ENCODE measurements at places on chromosomes 1 and 21.

DNA sequence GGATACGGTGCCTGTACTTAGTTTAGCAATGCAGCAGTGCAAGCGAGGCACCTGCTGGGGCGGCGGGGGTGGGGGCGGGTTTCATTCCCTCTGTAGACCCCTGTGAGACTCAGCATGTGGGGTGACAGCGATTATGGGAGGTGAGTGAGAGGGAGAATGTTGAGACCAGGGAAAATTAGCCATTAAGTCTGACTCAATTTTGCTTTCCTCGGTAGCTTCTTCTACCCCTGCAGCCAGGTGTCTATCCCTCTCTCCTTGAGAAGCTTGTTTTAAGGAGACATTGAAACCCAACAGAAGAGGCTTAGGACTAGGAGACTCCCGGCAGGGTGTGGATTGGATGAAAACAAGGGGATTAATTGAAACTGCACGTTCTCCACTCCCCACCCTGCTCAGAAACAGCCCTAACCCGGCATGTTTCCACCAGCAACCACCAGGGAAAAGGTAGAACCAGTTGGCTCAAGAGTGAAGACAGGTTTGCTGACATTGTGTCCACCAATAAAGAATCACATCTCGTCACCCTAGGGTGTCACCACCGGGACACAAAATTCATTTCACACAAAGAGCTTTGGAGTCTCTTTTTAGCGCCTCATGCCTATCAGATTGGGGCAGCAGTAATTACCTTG lies 20.6 kb upstream of the ATF3 start:
- DNase-seq: no peak

GRCh38 chr1:24119859-24120756 lies 8.2 kb upstream of the MYOM3 start:
- DNase-seq: no peak

GRCh38 chr1:184820218-184820750 lies 65.6 kb upstream of the EDEM3 start:
- DNase-seq: no peak

- no peak for DNase-seq
These were observed 59.8 kb downstream of the ITPKB start for GRCh38 chr1:226679262-226679661.

DNA sequence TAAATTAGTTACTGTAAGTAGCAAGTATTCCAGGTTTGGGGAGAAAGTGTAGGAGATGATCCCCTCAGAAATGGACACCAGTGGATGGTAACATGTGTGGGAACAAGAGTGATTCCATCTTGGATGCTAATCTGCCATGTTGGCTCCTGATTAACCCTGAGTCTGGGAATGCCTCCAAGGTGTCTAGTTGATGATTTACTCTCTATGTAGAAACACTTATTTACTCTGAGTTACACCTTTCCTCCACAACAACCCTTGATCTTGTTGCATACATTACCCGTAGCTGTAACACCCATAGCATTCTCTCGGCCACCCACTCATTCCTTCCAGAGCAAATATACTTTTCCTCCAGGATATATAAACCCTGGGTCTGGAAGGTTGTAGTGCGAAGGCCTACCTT lies 315.9 kb upstream of the GREM2 start:
- DNase-seq: no peak

DNA sequence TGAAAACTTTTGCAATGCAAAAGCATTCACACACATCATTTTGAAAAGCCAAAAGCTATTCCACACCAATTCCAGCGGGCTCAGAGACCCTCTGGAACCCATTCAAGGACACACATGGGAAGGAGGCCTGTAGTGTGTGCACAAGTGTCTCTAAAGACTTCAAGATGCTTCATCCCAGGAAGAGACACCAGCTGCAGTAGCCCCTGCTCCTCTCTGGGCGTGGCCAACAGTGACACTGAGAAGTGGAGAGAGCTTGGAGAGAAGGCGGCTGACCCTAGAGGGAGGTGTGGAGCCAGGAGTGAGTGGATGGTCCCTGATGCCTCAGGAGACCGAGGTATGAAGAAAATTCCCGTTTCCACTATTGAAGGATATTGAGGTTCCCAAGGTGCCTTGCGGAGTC lies 14.9 kb upstream of the TNNI1 start:
- no peak for DNase-seq

DNA sequence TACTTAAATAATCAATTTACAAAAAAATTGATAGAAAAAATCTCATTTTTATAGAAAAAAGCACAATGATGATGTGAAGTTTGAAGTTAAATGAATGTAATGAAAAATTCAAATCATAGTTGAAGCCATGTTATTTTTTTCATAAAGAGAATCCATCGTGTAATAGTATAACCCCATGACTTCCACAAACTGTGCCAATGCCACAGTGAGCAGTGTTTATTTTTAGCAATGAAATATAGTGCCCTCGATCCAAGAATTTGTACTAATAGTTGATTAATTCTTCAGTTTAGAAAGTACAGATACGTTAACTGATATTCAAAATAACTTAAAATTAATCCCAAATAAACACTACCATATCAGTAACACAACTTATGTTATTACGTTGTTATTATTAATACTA lies 225.9 kb downstream of the PTPRC start:
- no peak for DNase-seq

GRCh38 chr1:155977690-155978324 lies 540 bp downstream of the ARHGEF2 start:
- no peak for DNase-seq

DNA sequence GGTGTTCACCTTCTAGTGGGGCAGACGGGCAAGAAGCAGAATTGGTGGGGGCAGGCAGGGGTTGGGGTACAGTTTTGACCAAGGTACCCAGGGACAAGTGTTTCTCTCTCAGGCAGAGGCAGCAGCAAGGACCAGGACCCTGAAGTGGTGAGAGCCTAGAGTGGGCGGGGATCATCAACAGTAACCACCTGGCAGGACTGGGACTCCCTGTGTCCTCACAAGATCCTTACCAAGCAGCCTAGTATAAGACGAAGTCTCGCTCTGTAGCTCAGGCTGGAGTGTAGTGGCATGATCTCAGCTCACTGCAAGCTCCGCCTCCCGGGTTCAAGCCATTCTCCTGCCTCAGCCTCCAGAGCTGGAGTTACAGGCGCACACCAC lies 3.2 kb upstream of the NADK start:
- DNase-seq: no peak

- no peak for DNase-seq
These were observed 1166.6 kb upstream of the ADGRL2 start for GRCh38 chr1:80633947-80634706.

- DNase-seq: no peak
These were observed 22.0 kb downstream of the CCN1 start for GRCh38 chr1:85602571-85602970.

DNA sequence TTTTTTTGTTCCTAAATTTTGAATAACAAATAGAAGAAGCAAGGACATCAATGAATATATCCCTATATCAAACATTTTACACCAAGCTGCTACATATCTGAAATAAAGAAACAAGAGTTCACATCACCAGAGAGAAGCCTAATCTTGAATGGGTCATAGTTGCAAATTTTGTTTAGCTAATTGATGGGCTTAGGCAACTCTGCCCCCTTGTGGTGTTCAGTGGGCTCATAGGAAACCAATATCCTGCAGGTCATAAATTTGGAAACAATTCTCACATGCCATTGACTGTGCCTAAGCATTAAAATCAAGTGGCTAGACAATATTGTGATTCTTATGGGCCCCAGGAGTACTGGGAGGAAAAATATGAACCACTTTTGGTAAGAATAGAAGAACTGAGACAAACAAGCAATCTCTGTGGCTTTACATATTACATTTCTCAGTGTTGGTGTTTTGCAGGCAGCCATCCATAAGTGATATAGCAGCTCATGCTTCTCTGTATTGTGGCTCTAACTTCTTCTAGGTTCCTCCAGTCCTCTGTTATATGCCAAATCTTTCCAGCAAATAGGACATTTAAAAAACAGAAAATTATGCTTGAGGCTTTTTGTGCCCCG lies 1262.8 kb upstream of the PRMT6 start:
- peak; percentile 8 for DNase-seq

DNA sequence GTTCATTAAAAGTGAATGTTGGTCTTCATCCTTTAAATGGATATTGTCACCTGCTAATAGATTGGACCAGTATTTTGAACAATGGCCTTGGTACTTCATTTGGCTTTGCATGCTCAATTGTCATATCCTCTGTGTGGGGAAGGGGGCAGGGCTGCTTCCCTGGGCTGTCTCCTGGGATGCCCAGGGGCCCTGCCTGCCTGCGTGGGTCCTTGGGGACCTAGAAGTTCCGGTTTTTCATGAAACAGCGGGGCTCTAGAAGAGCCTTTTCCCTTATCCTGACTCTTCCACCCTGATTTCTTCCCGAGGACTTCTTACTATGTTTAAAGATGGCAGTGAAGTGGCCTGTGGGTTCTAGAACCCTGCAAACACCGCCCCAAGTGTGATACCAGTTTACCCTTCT lies 97.5 kb downstream of the DISC1 start:
- DNase-seq: no peak

GRCh38 chr1:75841421-75841820 lies 44.7 kb downstream of the MSH4 start:
- no peak for DNase-seq

- no peak for DNase-seq
These were observed 167.9 kb downstream of the KCNJ6 start for GRCh38 chr21:37748351-37748750.

DNA sequence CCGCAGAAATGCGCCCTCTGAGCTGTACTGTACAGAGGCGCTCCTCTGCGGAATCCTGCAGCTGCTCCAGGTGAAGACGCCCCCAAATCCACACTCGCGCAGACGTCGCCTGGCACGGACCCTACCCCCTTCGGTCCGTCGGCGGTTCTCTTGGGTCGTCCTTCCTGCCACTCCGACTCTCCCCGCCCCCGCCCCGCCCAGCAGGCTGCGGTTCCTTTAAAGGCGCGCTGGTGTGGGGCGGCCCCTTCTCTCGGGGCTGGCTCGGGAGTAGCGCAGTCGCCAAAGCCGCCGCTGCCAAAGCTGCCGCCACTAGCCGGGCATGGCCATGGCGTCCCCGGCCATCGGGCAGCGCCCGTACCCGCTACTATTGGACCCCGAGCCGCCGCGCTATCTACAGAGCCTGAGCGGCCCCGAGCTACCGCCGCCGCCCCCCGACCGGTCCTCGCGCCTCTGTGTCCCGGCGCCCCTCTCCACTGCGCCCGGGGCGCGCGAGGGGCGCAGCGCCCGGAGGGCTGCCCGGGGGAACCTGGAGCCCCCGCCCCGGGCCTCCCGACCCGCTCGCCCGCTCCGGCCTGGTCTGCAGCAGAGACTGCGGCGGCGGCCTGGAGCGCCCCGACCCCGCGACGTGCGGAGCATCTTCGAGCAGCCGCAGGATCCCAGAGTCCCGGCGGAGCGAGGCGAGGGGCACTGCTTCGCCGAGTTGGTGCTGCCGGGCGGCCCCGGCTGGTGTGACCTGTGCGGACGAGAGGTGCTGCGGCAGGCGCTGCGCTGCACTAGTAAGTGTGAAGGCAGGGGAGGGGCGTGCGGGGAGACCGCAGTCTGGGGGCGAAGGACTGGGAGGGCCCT lies at the start of gene RASSF5:
Gene RASSF5 (plus strand): TSS at position 248 of the 846 bp plus-strand sequence. CDS start 72 bp downstream, at position 320.
- peak; percentile 84 for DNase-seq
